GM13976 (cell line): ENCODE measurements at places on chromosomes 13 and 19.

- no peak for DNase-seq
Observed at GRCh38 chr19:23254141-23254910, 4.1 kb upstream of the ZNF724 start.

DNA sequence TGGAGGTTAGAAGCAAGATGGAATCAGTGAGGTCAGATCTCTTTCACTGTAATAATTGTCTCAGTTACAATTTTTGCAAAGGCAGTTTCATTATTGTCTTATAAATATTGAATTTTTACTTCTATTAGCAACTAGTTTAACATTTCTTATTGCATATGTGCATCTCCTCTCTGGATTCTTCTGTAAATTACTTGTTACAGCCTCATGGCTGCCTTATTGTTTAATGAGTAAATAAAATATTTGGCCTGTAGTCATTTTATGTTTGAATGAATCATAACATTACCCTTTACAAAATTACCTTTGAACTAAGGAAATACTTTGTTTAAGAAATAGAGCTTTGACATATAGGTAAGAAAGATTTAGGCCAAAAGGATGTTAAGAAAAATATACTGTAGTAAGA is 212.4 kb downstream of the SLITRK6 start:
- no peak for DNase-seq

DNA sequence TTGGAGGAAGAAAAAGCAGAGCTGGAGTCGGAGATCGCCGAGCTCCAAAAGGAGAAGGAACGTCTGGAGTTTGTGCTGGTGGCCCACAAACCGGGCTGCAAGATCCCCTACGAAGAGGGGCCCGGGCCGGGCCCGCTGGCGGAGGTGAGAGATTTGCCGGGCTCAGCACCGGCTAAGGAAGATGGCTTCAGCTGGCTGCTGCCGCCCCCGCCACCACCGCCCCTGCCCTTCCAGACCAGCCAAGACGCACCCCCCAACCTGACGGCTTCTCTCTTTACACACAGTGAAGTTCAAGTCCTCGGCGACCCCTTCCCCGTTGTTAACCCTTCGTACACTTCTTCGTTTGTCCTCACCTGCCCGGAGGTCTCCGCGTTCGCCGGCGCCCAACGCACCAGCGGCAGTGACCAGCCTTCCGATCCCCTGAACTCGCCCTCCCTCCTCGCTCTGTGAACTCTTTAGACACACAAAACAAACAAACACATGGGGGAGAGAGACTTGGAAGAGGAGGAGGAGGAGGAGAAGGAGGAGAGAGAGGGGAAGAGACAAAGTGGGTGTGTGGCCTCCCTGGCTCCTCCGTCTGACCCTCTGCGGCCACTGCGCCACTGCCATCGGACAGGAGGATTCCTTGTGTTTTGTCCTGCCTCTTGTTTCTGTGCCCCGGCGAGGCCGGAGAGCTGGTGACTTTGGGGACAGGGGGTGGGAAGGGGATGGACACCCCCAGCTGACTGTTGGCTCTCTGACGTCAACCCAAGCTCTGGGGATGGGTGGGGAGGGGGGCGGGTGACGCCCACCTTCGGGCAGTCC is 5.0 kb downstream of the FOSB start:
- no peak for DNase-seq

DNA sequence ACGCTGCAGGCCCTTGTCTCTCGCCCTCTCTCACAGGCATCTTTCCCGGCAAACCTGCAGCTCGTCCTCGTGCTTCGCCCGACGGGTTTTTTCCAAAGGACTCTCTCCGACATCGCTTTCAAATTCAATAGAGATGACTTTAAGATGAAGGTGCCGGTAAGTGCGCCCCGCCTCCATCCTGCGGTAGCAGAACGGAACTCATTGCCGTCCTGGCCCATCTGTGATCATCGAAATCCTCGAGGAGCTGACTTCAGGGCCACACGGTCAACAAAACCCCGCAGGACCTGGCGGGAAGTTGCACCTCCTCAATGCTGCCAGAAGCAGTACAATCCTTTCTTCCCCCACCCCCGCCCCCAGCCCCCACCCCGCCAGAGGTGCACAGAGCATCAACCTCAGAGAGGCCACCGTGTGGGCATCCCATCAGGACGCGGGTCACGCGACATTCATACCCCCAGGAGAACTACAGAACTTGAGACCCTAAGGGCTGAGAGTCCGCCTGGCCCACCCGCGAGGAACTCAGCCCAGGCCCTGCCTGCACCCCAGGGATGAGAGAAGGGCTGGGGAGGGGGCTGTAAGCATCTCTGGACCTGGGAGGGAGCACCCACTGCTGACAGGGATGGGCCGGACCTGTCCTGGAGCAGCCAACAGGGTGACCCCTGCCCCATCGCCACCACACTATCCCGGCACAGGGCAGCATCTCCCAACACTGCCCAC is 44.9 kb upstream of the F7 start:
- DNase-seq, result no peak

- no peak for DNase-seq
Observed at GRCh38 chr13:110475117-110475516, 86.4 kb downstream of the RAB20 start.

- no peak for DNase-seq
Observed at GRCh38 chr19:34324320-34324719, 40.7 kb upstream of the GPI start.

GRCh38 chr13:112455476-112456059 is 79.4 kb downstream of the SPACA7 start:
- no peak for DNase-seq

GRCh38 chr19:30649934-30650614 is 277.9 kb downstream of the ZNF536 start:
- DNase-seq, result peak; percentile 74

DNA sequence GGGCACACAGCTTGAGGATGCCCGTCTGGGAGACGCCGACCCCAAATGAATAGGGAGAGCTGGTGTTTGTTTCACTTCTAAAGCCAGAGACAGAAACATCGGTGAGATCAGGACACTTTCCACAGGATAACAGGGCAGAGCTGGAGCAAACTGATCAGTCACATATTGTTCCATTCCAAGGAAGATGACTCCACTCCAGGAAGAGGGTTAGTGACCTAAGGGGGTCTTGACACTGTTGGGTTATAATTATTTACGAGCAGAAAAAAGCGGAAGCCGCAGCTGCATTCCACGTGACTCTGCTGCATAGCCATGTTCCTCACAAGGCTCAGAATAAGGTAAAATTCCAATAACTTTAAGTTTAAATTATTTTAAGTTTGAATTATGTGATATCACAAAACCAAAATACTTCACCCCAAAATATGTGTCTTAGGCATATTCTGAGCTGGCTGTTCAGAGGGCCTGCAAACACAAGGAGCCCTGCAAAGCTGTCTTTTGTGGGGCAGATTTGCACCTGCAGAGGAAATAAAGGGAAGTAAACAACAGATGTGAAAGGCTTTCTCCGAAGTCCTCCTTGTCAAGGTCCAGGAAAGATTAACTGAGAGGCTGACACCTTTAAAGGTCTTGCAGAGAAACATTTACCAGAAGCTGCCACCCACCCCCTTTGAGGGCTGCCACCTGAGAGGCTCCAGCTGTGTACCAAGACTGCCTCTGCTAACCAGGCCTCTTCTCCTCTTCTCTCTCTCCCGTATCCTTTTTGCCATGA is 819.2 kb downstream of the UQCRFS1 start:
- DNase-seq, result no peak

- no peak for DNase-seq
Observed at GRCh38 chr13:50682002-50682401, 161.5 kb downstream of the DLEU7 start.

- DNase-seq, result no peak
Observed at GRCh38 chr19:29504454-29504853, 21.3 kb upstream of the VSTM2B start.

- peak; percentile 88 for DNase-seq
Observed at GRCh38 chr19:12757544-12758274, 6.1 kb downstream of the BEST2 start.

GRCh38 chr13:113671066-113672001 is 4.3 kb downstream of the GRK1 start:
- no peak for DNase-seq

GRCh38 chr13:29674532-29674931 is 79.0 kb upstream of the SLC7A1 start:
- no peak for DNase-seq

GRCh38 chr19:51497666-51498065 is 3.9 kb downstream of the SIGLEC12 start:
- DNase-seq, result no peak

DNA sequence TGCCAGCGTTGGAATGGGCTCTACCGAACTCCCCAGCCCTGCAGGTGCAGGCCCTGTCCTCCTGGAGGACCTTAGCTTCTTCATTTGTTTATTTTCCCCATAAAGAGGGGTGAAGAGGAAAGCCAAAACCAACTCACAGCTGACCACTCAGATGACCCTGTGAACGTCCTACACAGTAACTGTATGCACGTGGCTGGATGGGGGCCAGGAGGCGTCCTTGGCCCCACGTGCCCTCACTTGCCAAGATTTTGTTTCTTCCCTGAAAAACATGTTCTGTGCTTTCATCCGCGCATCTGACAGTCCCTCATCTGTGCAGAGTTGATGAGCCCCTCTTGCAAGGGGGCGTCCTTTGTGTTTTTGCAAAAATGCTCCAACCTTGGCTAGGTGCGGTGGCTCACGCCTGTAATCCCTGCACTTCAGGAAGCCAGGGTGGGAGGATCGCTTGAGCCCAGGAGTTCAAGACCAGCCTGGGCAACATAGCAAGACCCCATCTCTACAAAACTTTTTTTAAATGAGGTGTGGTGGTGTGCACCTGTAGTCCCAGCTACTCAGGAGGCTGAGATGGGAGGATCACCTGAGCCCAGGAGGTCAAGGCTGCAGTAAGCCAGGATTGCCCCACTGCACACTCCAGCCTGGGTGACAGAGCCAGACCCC is 5.3 kb upstream of the TEKTIP1 start:
- no peak for DNase-seq

- DNase-seq, result no peak
Observed at GRCh38 chr13:73955977-73956500, 178.2 kb downstream of the KLF12 start.

- DNase-seq, result no peak
Observed at GRCh38 chr19:995051-995827, 5.0 kb upstream of the GRIN3B start.

DNA sequence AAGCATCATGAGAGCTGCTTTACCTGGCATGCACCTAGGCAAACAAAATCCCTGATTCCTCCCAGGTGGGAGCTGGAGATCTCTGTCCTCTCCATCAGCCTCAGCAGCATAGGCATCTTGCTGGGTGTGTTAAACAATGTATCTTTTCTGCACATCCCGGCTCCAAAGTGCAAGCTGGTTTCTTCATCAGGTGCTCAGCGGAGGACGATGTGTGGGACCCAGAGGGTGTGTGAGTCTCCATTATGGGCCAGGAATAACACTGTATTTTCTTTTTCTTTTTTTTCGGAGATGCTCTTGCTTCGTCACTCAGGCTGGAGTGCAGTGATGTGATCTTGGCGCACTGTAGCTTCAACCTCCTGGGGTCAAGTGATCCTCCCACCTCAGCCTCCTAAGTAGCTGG is 9.9 kb downstream of the CNFN start:
- no peak for DNase-seq

GRCh38 chr13:41289463-41289881 is 21.6 kb upstream of the NAA16 start:
- DNase-seq, result no peak

DNA sequence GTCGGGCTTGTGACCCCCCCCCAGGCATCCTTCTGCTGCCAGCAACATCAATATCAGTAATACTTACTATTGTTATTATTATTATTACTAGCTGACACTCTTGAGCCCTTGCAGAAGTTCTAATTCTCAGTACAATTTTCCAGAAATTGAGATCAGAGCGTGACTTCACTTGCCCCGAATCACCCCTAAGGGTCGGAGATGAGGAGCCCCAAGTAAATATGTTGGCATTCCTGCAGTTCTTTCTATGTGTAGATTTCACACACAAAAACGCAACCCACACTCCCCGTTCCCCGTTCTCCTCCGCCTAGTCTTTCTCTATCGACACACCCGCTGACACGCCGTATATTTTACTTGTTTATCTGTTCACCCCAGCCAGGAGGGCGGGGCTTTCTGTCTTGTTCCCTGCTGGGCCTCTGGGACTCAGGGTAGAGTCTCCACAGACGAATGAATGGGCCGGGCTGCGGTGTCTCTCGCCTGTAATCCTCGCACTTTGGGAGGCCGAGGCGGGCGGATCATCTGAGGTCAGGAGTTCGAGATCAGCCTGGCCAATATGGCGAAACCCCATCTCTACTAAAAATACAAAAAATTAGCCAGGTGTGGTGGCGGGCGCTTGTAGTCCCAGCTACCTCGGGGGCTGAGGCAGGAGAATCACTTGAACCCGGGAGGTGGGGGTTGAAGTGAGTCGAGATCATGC is 14.7 kb downstream of the TLE5 start:
- DNase-seq, result no peak

- no peak for DNase-seq
Observed at GRCh38 chr13:37406031-37406430, 192.5 kb downstream of the POSTN start.

DNA sequence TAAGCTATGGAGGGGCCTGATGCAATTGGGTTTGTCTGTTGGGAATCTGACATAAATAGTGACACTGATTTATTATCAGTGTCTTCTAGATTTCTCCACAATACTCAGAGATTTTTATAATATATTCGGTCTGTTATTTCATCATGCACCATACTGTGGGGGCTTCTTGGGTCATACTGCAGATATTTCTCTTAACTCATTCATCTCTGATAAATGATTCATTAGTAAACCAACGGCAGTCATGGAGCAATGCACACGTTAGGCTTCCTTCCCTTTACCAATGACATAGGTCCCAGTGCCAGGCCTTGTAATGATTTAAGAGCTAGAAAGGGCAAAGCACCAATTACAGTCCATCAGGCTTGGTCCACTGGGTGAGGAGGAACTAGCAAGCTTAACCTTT is 53.6 kb downstream of the FAM216B start:
- no peak for DNase-seq

GRCh38 chr13:74675182-74675581 is 541.0 kb upstream of the KLF12 start:
- no peak for DNase-seq
